Camera-type eye (tissue), 1 donor: ENCODE measurements at places on chromosomes 4 and X. TPM values are rescaled to one million over a fixed set of nuclear protein-coding genes. Genes with fewer than 3 reads are reported as not detected.

Gene SH3TC1
- total RNA-seq: 13.4 TPM

Gene CFAP47
- total RNA-seq: 8.7 TPM

Gene BCLAF3
- 24.2 TPM for total RNA-seq

Gene BMX
- total RNA-seq: 1.7 TPM

Gene VSIG4
- total RNA-seq: 10.9 TPM

Gene CT45A2
- not detected for total RNA-seq

Gene SAP30
- 52.1 TPM for total RNA-seq

Gene CXorf49
- not detected for total RNA-seq

Gene RNF150
- 47.7 TPM for total RNA-seq

Gene ADGRG2
- 12.8 TPM for total RNA-seq

Gene KLB
- 0.11 TPM for total RNA-seq

Gene C4orf50
- total RNA-seq: 2.0 TPM

Gene GPRASP3
- 24.7 TPM for total RNA-seq

Gene DGAT2L6
- not detected for total RNA-seq

Gene SORBS2
- total RNA-seq: 185 TPM

Gene HTN3
- total RNA-seq: not detected

Gene BEX3
- total RNA-seq: 190 TPM

Gene CSAG1
- not detected for total RNA-seq

Gene MAGEA4
- not detected for total RNA-seq

Gene CXCL5
- total RNA-seq: 0.44 TPM

Gene OFD1
- total RNA-seq: 49.0 TPM

Gene CCDC160
- 2.2 TPM for total RNA-seq

Gene FRAS1
- 23.5 TPM for total RNA-seq

Gene H2BW2
- not detected for total RNA-seq

Gene S100P
- 0.27 TPM for total RNA-seq

Gene MND1
- 4.0 TPM for total RNA-seq

Gene RGN
- 11.4 TPM for total RNA-seq

Gene TCEAL1
- 38.8 TPM for total RNA-seq

Gene SATL1
- total RNA-seq: 0.82 TPM
